Activated naive CD4-positive, alpha-beta T cell (primary cell): ENCODE measurements at places on chromosomes 7 and 10.

DNA sequence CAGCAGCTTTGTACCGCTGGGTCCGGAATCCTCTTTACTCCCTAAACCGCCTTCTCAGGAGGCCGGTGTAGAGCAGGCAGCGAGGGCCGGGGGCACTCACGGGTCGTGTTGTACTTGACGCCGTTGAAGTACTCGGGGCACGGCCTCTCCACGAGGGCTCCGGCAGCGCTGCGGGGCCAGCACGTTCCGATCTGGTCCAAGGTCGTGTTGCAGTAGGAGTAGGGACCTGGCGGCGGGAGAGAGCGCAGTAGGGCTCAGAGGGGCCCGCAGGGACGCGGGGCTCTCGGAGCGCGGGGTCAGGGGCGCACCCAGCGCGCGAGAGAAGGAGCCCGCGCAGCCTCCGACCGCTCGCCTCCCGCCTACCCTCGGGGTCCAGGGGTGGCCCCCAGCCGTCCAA is 443 bp downstream of the CRHR2 start:
- no peak for DNase-seq

GRCh38 chr10:130188195-130189175 is 52.3 kb downstream of the GLRX3 start:
- DNase-seq, result no peak

- DNase-seq, result no peak
Observed at GRCh38 chr10:121409466-121410104, 188.7 kb downstream of the FGFR2 start.

DNA sequence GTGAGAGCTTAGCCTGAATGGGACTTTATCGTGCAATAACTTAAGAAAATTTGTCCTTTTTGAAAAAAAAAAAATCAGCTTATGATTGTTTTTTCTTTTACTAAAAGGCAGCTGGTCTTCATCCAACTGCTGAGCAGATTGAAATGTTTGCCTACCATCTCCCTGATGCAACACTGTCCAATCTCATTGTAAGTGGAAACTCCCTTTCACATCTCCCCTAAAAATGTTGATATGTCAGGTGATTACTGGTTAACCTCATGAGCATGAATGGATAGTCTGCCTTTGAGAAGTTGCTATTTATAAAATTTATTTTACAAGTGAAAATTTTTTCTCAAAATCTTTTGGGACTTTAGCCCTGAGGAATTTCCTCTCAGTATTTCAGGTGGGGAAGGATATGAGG is 17.8 kb upstream of the HKDC1 start:
- no peak for DNase-seq

GRCh38 chr10:43076876-43077420 is at the start of gene RET:
Gene RET (plus strand): TSS chr10:43077069. CDS start chr10:43077259, 190 bp downstream.
- no peak for DNase-seq
